ENCODE measurements at places on chromosomes 5 and 9.

- DNase-seq: no peak
Measured at GRCh38 chr9:36840898-36841536, 193.1 kb downstream of the PAX5 start.

GRCh38 chr5:145484158-145484557 is 351.0 kb downstream of the PRELID2 start:
- DNase-seq: no peak

DNA sequence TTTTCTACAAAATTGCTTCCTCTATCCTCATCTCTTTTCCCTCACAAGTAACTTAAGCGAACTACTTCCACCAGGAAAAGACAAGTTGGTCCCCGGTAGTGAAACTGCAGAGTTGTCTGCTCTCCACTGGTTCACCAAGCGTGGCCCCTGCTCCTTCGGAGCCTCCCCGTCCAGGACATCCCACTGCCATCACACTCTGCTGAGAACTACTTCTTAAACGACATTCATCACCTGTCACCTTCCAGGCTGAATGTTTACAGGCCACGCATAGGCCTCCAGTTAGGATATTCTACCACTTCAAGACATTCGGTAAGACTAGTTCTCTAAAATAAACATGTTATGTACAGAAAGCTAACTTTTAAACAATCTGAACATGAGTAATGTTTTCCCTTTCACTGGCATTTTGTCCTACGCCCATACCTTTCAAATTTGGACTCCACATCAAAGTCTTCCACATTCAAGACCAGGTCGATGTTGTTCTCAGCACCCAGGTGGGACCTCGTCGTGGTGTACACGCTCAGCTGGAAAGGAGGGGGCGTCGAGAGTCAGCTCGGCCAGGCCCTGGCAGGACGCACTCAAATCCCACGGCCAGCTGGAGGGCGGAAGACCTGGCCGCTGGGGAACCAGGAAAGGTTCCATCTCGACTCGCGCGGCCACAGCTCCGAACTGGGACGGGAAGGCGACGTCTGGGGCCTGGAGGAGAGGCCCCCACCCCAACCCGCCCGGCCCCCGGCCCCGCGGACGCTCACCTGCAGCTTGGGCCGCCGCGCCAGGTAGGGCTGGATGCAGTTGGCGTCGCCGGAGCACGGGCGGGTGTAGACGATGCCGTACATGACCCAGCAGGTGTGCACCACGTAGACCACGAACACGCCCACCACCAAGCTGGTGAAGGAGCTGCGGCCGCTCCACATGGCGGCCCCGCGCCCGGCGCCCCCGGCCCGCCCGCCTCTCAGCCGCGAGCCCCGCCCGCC is 683 bp downstream of the CLPTM1L start:
- no peak for DNase-seq

DNA sequence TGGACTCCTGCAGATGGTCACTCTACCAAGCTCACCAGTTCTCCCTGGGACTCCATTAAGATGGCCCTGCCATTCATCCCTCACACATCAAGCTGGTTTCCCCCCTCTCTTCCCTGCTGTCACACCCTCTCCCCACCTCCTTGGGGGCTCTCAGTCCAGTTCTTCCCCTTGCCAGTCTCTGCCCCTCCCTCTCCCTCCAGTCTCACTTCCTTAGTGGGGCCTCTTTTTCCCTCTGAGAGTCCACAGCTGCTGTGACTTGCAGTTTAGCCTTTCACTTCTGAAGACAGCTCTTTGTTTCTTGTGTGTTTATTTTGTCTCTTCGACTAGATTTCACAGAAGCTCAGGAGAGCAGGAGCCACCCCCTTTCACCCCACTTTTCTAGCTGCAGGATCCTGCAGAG is 10.5 kb downstream of the DOCK2 start:
- no peak for DNase-seq

DNA sequence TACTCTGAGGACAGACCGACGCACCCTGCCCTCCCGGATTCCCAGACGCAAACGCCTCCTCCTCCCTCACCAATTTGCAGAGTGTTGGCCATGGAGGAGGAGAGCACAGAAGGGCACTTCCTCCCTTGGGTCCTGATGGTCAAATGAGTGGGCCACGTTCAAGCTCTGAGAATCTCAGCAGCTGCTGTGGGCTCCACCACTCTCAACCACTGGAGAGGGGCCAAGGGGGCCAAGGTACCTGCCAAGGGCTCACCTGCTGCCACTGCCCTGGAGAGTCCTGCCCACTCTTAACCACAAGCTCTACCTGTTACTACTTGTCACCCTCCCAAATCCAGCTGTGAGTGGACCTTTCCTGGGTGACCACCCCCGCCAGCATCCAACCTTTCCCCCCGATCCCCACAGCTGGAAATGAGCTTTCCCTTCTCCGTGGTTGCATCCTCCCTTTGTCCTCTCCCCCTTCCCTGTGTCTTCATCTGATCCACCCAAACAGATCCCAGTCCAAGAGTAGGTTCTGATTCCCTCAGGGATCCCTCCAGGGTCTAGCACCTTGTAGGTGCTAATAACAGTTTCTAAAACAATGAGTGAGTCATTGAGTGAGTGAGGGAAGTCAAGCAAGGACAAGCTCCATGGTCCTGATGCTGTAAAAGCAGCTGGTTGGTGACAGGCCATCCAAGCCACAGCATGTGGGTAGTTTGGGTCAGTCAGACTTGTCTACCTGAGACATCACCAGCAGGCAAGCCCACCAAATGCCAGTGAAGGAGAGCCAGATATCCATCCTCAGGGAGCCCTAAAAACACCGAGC is 69.7 kb downstream of the FAM114A2 start:
- DNase-seq: no peak

- DNase-seq: no peak
Measured at GRCh38 chr5:161051920-161052500, 200.0 kb upstream of the ATP10B start.

GRCh38 chr9:18692268-18692667 is 218.3 kb downstream of the ADAMTSL1 start:
- no peak for DNase-seq

GRCh38 chr5:33346534-33346933 is 94.2 kb upstream of the TARS1 start:
- DNase-seq: no peak

DNA sequence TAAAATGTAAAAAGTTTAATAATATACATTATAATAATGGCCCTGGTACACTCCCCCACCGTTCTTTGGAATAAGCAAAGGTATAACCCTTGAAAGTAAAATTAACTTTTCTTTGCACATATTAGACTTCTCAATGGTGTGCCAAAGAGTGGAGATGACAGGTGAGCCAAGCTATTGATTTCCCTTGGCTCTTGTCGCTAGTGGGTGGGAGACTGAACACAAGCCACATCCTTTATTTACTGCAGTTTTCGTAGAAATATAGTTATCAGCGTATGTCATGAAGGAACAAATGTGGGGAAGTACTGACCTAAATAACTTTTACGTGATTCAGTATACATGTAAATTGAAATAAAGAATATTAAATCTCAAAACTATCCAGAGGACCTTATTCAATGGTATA is 549.3 kb downstream of the RAB3C start:
- DNase-seq: no peak

DNA sequence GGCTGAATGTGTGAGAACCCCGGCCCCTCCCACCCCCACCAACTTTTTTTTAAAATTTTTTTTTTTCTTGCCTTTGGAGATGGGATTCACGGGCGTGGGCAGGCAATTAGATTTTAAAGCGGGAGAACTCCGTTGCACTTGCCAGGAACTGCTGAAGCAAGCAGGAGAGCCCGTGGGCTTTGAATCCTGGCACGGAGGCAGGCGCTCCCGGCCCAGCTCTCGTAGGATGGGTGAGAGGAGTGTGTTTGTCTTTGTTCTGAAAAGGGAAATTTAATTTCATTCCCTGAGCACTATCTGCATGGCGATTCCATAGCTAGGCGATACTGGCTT is 54.3 kb upstream of the BOD1 start:
- no peak for DNase-seq

DNA sequence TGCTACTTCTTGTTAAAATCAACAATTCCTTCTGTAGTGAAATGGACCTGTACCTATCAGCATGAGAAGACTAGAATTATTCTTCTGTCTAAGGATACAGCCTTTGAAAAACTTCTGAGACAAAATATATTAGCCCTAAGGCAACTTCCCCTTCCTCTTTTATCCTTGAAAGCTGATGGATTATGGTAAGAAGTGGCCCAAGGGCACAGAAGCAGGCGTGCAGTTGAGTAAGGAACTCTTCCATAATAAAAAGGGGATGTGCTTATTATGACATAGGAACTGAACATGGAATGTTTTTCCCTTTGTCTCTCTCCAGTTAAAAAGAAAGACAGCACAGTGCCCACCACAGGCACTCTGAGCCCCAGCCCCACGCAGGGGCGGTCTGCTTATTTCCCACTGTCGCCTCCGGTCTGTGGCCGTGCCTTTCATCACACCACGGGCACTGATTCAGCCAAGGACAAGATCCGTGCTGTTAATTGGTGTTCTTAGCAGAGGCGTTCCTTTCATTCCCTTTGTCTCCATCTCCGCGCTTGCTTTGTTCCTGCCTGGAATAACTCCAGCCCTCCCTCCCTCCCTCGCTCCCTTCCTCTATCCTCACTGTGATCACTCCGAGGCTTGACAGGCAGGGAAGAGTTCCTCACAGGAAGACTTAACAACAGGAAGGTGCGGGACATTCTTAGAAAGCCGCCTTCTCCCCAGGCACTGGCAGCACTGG is 135.9 kb upstream of the OTULINL start:
- DNase-seq: no peak

GRCh38 chr5:66322786-66323528 is 178.9 kb downstream of the SREK1 start:
- DNase-seq: no peak

DNA sequence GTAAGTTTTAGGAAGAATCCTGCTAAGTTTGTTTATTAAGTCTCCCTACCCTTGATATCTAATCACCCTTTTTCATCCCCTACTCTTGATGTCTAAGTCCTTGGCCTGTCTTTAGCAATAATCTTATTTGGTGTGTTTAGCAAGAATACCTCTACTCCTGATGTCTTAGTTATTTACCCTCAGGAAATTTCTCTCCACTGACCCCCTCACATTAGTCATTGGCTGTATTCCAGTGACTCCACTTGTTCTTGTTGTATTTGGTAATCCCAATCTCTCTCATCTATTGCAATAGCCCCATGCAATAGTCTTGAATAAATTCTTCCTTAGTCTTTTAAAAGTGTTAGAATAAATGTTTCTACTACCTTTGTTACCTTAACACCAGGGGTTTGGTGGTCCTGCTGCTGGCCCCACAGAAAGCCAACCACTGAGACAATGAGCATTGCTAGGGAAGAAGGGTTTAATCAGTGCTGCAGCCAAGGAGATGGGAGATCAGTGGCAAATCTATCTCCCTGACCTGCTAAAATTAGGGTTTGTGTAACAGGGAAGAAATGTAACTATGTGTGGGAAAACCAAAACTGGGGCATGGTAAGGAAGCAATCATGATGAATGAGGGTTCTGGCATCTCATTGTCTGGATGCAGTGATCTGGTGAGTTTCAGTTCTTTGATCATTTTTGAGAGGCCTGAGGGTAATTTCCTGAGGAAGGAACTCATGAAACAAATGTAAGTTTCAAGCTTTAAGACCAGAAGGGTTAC is 236.4 kb upstream of the DAB2 start:
- DNase-seq: no peak

DNA sequence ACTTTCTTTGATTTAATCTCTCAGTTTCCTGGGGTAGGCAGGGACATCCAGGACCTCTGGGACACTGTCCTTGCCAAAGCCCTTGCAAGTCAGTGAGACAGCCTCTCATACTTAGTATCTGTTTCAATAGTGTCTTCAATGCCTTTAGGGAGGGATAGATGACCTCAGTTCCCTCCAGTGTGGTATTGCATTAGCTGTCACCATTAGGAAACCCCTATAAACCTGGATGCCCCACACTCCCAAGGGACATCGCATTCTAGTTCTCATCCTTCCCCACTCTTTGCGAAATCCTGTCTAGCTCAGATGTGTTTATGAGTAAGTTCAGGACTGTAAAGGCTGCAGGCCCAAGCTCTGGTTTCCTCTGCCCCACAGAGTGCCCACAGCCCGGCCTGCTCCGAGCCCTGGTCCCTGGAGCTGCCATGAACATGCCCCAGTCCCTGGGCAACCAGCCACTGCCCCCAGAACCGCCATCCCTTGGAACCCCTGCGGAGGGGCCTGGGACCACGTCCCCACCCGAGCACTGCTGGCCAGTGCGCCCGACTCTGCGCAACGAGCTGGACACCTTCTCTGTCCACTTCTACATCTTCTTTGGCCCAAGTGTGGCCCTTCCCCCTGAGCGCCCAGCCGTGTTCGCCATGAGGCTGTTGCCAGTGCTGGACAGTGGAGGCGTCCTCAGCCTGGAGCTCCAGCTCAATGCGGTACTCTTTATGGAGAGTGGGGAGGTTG is 13.2 kb downstream of the TMEM8B start:
- DNase-seq: no peak

DNA sequence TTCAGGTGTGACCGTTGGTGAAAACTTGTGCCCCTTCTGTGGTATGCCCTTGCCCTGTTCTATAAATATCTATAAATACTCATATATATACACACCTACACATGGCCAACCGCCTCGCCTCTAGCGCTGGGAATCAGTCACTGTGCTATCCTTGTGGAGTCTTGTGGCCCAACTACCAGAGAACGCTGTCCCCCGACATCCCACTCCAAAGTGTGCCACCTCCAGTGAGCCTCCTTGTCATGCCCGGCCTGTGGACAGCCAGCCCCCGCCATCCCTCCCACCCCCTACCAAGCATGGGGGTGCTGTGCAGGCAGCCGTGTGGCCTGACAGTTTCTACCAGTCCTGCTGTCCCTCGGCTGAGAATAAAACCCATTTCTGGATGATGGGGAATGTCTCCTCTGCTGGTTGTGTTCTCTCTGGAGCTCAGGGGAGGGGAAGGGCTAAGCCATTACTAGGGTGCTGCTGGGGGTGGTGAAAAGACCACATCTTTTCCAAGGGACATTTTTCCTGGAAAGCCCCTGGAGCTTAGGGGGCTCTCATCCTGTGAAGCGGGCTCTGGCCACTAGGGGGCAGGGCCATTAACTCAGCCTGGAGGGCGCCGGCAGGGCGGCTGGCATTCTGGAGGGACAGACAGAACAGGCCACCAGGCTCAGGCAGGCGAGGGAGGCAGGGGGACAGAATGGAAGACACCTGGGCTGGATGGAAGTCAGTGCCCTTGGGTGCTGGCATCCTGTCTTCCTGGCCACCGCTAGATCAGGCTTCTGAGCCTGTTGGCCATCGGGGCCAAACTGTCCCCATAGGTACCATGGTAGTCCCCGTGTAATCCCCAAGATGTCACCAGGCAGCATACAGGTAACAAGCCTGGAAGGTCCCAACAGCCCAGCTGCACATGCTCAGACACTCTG is 20.7 kb downstream of the GOLGA2 start:
- DNase-seq: peak; percentile 37

DNA sequence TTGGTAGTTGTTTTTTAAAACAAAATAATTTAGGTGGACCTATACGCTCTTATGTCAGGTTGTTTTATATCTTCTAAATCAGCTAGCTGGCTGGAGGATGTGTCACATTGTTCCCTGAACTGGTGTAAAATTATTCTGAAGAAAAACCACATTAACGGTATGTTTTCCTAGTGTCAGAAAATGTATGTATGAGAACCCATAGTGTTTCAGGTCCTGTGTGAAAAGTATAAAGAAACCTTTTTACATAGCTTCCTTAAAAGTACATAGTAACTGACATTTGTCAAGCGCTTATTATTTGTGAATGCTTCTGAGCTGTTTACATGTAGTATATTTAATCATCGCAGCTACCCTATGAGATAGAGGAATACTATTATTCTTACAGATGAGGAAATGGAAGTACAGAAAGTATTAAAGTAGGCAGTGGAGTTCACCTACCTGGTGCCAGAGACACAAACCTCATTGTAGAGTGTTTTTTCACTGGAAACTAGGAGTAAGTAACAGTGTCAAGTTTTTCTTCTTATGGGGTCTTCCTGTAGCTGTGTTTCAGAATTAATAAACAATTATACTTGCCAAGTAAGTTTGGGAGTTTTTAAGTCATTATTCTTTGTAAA is 10.4 kb upstream of the FAM120AOS start:
- no peak for DNase-seq
